ENCODE measurements at places on chromosomes 4 and X.

- DNase-seq: no peak
Observed at GRCh38 chr4:59608466-59608865, 1591.7 kb upstream of the ADGRL3 start.

GRCh38 chr4:129254126-129254525, 158.2 kb downstream of the C4orf33 start:
- no peak for DNase-seq

GRCh38 chrX:40465735-40466551, 114.8 kb upstream of the ATP6AP2 start:
- no peak for DNase-seq

DNA sequence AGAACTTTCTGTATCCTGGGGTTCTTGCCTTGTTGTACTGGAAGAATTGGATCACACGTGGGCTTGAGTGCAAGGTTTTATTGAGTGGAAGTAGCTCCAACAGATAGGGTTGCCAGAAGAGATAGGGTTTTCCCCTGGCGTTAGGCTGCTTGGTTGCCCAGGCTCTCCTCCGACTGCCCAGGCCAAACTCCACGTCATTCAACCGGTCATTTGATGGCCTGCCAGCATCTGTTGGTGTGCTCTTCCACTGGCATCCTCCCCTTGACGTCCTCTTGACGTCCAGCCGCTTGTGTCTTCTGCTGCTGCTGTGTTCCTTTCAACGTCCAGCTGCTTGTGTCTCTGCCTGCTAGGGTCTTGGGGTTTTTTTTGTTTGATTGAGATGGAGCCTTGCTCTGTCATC, 340.3 kb upstream of the ZCCHC13 start:
- DNase-seq: no peak

DNA sequence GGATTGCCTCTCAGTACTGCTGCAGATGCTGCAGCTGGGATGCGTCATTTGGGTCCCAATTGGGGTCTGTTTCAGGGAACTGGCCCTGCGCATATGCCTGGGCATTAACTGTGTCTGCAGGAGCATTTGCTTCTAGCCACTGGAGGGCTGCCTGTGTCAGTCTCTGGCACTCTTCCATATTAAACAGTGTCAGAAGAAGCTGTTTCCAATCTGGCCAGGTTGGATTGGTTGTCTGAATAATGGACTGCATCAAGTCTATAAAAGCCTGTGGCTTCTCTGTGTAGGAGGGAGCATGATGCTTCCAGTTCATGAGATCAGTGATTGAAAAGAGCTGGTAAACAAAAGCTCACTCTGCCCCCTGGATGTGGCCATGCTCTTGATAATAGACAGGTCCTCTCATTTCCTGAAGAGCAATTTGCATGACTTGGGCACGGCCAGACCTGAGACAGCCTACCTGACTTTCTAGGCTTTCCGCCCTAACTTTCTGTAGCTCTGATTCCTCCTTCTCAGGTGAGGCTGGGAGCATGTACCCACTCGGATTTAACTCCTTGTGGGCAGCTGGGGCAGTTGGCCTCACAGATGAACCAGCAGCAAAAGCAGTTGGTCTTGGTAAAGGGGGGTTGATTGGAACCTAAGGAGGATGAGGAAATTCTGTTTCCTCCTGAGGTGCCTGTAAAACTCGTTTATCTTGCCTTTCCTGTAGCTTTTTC, 29.2 kb downstream of the SULT1E1 start:
- DNase-seq: no peak

- DNase-seq: peak; percentile 29
Observed at GRCh38 chr4:83285055-83285407, 433 bp upstream of the COQ2 start.

- no peak for DNase-seq
Observed at GRCh38 chr4:81465406-81466340, 6.0 kb downstream of the RASGEF1B start.

DNA sequence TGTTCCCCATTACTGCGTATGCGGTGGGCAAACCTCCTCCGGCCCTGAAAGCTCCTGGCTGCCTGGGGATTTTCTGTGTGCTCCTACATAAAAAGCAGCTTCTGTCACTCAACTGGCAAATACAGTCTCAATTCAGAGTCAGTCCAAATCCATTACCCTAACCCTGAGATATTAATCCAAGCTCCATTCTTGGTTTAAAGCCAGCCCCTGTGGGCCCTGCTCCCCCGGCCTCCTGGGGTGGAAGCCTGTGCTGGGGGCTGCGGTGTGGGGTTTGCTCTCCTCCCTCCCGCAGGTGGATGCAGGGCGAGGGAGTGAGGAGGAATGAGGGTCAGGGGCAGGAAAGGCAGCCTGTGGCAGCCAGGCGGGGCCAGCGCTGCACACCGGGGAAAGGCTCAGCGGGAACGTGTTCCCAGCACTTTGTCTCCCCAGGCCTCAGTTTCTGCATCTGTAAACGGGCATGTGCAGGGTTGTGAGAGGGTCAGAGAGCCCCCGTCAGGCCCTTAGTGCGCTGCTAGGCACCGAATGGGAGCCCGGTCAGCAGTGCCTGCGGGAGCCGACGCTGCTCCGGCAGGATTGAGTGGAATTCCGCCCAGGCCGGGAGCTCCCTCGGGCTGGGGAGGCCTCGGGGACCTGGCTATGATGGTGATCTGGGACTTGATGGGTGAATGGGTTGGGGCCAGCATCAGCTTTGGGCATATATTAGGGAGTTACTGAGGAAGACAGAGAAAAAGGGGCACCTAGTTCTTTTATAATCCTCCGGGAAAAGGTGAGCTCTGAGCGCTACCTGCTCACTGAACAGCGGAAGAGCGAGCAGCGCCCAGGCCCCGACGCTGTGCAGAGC, 6.3 kb upstream of the RGS12 start:
- DNase-seq: no peak

- DNase-seq: no peak
Observed at GRCh38 chrX:13283950-13284546, 35.8 kb downstream of the ATXN3L start.

- DNase-seq: no peak
Observed at GRCh38 chrX:1750267-1750666, 135.4 kb downstream of the ASMT start.

DNA sequence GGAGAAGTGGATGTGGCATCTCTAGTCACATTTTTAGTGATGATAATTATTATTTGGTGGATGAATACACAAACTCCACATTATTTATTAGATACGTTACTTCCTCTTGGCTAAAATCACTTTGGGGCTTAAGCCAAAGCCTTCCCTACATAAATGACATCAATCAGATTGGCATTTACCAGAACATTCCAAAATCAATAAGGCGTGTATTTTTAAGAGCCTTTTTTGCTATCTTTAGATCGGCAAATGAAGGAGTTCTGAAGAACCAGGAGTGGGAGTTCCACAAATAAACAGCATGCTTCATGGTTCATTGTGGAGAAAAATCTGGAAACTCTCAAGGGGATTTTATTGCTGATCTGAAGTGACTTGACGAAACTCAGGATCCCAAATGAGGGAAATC, 89.7 kb downstream of the AMELX start:
- no peak for DNase-seq

- DNase-seq: no peak
Observed at GRCh38 chr4:143411527-143412419, 75.1 kb downstream of the GAB1 start.

DNA sequence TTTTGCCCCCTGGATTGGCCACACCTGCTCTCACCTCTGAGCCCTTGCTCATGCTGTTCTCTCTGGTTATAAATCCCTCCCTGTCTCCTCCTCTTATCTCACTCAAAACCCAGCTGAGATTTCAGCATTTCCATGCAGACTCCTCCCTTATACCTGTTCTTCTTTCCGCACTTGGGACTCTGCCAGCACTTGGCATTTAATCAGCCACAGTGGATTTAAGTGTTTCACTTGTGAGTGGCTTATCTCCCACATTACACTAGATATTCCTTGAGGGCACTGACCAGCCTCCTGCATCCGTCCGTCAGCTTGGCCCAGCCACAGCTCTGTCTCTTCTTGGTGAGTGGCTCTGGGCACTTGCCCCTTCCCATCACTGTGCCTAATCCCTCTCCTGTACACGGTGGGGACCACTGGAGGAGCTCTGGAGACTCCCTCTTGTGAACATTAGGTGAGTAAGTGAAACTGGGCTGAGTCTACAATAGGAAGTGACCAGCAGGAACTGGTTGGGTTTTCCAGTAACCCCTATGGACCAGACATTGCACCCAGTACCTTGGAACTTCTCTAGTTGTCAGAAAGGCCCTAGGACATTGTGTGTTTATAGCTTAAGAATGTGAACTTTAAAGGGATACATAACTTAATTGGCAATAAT, 19.9 kb downstream of the FGFBP1 start:
- no peak for DNase-seq

- DNase-seq: no peak
Observed at GRCh38 chrX:3428792-3429191, 82.3 kb upstream of the MXRA5 start.
